ENCODE measurements at places on chromosomes 1 and 21.

GRCh38 chr1:180197231-180197630, 32.8 kb upstream of the LHX4 start:
- no peak for DNase-seq

- no peak for DNase-seq
These were observed 158.4 kb downstream of the GDAP2 start for GRCh38 chr1:117770981-117771531.

- no peak for DNase-seq
These were observed 21.9 kb downstream of the RAB3B start for GRCh38 chr1:51968632-51969031.

GRCh38 chr1:192639607-192640368, 3.8 kb downstream of the RGS13 start:
- DNase-seq = no peak

- DNase-seq = no peak
These were observed 649 bp upstream of the LDLRAD1 start for GRCh38 chr1:54018635-54019034.

GRCh38 chr21:42198929-42199867, 19.7 kb upstream of the ABCG1 start:
- DNase-seq = no peak

DNA sequence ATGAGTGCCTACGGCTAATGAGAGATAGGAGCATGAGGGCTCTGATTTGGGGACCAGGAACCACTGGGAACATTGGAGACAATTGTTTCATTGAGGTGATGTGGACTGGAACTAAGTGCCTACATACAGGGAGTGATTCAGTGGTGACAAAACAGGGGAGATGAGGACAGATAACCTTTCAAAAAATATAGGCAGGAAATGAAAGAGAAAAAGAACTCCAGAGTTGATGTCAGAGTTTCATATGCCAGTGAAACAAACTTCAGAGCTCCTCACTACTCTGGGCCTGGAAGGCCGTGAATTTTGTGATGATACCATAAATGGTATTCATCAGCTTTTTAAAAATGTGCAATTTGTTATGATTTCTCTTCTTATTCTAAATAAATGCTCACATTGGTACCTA, 39.3 kb downstream of the FASLG start:
- DNase-seq = no peak

DNA sequence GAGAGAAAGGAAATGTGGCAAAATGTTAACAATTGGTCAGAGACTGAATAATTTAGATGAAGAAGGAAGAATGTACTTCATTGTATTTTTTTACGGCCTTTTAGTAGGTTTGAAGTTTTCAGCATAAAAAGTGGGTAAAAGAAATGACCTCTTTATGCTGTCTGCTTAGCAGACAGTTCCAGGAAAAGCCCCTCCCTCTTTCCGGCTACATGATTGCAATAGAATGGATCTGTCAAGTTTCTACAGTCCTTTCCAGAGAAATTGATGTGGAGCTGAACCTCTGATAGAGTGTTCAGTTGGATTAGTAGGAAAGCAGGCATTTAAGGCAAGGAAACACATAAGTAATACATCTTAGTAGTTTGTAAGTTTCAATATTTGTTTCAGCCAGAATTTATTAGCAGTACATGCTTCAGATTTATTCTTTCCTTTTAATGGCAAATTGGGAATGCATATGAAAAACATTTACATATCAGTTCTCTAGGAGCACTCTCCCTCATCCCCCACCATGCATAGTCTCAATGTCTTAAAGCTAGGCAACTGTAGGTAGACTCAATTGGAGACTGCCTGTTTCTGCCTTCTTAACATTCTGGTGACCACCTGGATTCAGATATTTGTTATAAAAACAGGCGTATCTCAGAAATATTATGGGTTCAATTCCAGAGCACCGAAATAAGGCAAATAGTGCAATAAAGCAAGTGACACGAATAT, 36.4 kb downstream of the HS2ST1 start:
- no peak for DNase-seq

- no peak for DNase-seq
These were observed 497.4 kb downstream of the SETD4 start for GRCh38 chr21:35562876-35563275.

DNA sequence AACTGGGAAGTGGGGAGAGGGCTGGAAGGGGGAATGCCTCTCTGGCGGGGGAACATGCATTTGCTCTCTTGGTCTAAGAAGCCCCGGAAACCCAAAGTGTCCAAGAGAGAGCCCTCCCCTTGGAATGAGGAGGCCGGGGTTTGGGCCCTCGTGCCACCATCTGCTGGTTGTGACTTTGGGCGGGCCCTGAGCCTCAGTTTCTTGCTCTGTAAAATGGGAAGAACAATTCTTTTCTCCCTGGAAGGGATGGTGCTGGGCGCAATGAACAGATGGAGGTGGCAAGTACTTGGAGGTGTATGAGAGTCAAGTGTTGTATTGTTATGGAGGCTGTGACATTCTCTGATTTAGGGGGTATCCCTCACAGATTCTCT, 69.9 kb upstream of the TARDBP start:
- no peak for DNase-seq

- DNase-seq = peak; percentile 84
These were observed 8.0 kb upstream of the TNFRSF14 start for GRCh38 chr1:2548068-2548589.

DNA sequence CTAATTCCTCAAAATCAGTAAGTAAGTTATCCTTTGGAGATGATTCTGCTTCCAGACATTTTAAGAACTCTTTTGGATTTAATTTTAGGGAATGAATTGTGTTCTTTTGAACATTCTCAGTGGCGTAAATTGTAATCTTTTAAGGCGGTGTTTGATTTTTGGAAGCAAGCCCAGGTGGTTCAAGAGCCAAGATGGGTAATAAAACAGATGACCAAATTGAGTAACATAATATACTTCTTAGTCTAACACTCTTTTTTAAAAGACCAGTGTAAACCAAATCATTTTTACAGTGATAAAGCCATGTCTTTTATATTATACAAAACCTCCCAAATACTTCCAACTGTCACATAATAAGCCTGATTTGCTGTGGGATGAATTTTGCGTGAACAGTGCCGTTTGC, 133.8 kb downstream of the LRRC40 start:
- DNase-seq = no peak

- DNase-seq = no peak
These were observed at the start of gene CAMK1G for GRCh38 chr1:209583408-209583807. Gene CAMK1G (plus strand): TSS chr1:209583714. CDS start chr1:209594984, 11,270 bp downstream.

DNA sequence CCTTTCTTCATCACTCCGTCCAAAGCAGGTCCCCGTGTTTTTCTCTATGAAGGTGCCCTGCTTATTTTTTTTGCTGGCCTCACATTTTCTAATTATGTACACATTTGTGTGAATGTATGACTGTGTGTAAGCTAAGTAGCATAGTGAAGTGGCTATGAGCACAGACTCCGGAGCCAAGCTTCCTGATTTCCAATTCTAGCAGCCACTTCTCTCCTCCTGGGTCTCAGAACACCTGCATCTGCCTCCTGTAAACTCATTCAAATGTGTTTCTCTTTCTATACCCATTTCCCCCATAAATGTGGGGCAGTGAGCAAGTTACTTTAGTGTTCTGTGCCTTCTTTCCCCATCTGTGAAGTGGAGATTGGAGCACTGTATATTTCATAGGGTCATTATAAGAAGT, 2.1 kb downstream of the SLAMF6 start:
- DNase-seq = no peak

DNA sequence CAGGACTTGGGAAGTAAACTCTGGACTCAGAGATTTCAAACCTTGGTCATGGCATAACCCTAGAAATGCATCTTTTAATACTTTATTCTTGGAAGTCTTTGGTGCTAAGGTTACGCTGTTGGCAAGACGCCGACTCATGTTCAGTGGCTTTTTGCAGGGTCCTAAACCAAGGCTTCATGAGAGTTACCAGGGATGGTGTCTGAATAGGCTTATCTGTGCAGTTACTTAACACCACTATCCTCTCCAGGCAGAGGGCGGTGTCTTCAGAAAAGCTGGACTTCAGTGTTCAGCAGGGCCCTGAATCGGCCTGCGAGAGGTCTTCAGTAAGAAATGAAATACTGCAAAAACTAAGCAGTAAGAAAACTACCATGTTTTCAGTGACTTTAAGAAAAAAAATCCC, 58.3 kb downstream of the SIM2 start:
- DNase-seq = no peak

DNA sequence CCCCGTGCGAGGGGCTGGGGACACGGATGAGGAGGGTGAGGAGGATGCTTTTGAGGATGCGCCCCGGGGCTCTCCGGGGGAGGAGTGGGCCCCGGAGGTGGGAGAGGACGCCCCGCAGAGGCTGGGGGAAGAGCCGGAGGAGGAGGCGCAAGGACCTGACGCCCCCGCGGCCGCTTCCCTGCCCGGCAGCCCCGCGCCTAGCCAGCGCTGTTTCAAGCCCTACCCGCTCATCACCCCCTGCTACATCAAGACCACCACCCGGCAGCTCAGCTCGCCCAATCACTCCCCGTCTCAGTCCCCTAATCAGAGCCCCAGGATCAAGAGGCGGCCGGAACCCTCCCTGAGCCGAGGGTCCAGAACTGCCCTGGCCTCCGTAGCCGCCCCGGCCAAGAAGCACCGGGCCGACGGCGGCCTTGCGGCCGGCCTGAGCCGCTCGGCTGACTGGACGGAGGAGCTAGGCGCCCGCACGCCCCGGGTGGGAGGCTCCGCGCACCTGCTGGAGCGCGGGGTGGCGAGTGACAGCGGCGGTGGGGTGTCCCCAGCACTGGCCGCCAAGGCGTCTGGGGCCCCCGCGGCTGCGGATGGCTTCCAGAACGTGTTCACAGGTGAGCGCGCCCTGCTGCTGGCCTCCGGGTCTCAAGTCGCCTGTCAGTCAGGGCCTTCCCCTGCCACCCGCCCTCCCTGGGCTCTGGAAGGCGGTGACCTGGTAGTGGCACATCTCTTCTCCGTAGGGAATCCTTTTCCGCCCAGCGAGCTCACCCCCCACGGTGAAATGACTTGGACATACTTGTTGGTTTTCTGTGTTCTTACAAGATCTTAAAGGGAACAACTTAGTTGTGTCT, 1.7 kb downstream of the FMN2 start:
- no peak for DNase-seq

DNA sequence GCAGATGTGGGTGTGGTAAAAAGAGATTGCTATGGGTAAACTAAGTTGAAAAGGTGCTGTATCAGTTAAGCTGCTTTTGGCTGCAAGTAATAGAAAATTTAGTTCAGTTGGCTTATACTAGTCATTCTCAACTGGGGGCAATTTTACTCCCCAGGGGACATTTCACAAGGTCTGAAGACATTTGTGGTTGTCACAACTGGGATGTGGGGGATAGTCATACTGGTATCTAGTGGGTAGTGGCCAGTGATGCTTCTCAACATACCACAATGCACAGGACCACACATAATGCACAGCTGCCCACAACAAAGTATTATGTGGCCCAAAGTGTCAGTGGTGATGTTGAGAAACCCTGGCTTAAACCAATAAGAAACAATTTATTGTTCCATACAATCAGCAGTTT, 31.4 kb downstream of the SERTAD4 start:
- DNase-seq = no peak

GRCh38 chr1:154326546-154327465, 1.5 kb downstream of the ATP8B2 start:
- DNase-seq = peak; percentile 67

DNA sequence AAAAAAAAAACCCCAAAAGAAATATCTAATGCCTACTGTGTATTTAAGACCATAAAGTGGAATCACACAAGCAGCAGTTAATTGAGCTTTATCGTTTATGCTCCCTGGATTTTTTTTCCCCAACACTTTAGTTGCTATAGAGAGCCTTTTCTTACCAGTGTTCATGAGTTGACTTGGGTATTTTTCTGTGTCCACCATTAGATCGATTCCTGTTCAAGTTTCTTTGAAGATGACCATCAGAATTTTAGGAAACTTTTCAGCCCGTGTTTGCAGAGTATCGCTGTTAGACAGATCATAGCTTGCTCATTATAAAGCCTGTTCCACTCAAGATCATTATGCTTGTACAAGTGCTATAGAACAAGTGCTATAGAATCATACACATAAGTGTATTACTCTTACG, 1.5 kb downstream of the RALGPS2 start:
- peak; percentile 9 for DNase-seq

DNA sequence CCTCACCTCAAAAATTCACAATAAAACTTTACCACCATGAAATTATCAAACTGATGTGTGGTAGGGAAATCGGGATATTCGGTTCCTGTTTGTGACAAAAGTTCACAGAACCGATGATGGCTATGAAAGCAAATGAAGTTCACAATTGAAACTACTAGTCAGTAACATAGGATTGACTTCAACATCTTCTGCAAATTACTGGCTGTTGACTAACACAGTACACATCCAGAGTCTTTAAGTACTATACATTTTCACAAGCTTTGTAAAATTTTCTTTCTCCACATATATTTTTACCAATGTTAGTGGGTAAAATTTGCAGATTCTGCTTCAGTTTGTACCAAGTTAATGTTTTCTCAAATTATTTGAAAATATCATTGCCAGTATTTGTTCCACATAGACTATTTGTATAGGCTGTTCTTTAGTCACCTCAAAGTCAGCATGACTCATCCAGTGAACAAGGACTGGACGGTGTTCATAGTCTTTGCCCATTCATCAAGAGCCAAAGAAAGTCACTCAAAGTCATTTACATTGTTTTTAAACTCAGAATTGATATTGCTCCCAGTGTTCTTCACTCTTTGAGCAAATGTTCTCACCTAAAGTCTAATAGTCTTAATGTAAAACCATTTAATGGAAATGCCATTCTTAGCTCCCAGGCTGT, 213.4 kb downstream of the USP25 start:
- no peak for DNase-seq

- no peak for DNase-seq
These were observed 5.4 kb upstream of the TINAGL1 start for GRCh38 chr1:31570906-31571305.

All from hematopoietic multipotent progenitor cell treated with erythropoietin and hydrocortisone succinate and interleukin-3 and kit ligand, for 15 days (in vitro differentiated cells).